Lower leg skin (tissue), 4 donors: ENCODE measurements at places on chromosomes 12 and 14. TPM values are rescaled to one million over a fixed set of nuclear protein-coding genes. Genes with fewer than 3 reads are reported as not detected.

GRCh38 chr12:19575337-19576243, 136.3 kb downstream of the AEBP2 start:
- DNase-seq, result no peak

GRCh38 chr12:65277994-65278575, 398 bp upstream of the MSRB3 start:
- DNase-seq, result no peak

- no peak for DNase-seq
Observed at GRCh38 chr12:1719139-1719538, 28.3 kb downstream of the ADIPOR2 start.

DNA sequence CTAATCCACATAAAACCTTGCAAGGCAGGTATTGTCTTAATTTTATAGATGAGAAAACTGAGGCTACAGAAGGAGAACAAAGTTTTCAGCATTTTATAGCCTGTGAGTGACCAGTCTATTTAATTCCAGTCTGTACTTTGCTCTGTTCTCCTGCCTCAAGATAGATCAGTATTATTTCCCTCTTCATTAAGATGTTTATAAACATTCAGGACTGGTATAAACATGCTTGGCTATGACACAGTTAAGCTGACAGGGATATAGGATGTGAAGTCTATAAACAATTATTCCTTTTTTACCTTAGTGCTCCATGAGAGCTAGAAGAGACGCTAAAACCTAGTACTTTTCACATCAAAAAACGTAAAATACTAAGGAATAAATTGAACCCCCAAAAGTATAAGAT, 287.3 kb downstream of the RAD51B start:
- DNase-seq, result no peak

PARPBP gene
- total RNA-seq, result 2.0 TPM

HHIPL1 gene
- total RNA-seq, result 0.59 TPM

RBP5 gene
- total RNA-seq, result not detected
